Foreskin melanocyte (primary cell): ENCODE measurements at places on chromosomes 3 and 15.

- no peak for DNase-seq
Measured at GRCh38 chr15:79432345-79433275, 474 bp downstream of the MINAR1 start.

DNA sequence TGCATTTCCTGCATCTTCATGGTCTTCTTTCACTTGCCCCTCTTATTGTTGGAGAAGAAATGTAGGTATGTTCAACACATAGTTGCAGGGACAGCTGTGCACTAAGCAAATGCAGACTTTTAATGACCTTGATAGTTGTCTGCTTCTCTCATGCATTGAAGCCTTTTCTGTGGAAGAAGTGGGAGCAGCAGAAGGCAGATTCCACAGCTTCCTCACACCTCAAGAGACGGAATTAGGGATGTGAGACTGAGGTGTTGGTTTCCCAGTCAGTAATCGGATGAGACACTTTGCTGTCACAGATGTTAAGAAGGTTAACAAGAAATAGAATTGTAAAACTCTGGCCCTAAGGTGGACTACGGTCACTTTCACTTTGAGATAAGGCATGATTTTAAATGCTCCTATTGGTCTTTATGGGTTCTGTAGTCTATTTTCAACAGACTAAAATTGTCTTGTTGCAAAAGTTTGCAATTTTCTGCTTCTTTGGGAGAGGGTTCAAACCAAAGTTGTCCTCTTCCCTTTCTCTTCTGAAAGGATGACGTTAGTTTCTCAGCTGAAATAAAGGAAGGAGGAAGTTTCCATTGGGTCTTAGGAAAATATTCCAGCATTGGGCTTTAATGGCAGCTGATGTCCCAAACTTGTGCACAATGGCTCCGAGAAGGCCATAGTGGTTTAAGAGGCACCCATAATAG lies 117.4 kb downstream of the LPP start:
- no peak for DNase-seq

DNA sequence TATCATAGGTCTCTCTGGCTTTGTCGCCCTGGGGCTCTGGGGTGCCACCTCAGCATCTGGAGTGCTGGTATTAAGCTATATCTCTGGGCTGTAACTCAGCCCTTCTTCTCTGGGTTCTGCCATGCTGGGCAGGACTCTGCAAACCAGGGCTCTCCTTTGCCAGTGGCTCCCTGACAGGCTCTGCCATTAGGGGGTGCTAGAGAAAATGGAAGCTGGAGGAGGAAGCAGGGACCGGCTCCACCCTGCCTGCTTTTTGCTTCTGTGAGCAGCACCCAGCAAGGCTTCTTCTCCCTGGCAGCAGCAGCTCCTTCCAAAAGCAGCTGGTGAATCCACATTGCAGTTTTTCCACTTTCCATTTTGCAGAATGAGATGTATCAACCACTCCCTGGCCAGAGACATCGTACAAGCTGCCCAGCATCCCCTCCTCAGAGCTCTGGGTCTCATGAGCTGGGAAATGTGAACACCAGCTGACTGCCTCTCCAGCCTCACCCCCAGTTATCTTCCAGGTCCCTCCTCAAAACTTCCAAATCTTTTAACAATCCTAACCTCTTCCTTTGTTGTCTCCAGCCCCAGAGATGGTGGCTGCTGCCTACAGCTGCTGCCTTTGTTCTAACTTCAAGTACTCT lies 165.0 kb downstream of the ABHD5 start:
- DNase-seq, result peak; percentile 59

- no peak for DNase-seq
Measured at GRCh38 chr3:120831066-120831465, 76.9 kb upstream of the STXBP5L start.

DNA sequence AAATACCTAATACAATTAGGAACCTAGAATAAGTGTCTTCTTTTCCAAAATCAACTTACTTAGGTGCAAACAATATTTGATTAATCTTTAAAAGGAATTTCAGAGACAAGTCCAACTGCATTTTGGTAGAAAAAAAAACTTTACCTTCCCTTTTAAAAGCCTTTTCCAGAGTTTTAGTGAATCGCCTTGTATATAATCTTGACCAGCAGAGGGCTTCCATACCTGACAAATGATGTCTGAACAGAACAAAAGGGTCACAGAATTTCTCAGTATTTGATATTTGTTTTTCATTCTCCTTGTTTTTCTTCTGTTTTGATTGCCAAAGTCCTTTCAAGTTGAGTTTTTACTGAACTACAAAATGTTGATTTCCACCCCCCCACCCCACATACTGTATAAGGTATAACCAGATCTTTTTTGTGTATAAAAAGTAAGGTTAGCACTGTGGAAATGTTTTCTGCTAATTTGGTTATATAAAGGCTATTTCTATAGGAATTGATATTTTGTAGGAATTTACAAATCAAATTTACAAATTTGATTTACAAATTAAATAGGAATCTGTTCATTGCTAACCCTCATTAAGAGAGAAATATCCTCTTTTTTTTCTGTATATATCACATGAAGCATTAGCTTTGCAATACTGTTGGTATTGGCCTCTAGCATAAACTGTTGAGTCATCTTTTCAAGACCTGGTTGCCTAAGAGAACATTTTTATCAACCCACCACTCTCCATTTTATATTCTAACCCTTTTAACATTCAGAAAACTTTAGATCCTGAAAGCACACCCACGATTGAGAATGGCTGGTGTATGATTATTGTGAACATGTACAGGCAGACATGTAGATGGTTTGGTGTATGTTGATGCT lies 464.1 kb upstream of the RARB start:
- DNase-seq, result peak; percentile 17

GRCh38 chr3:13565581-13566452 lies 16.9 kb downstream of the FBLN2 start:
- DNase-seq, result no peak

DNA sequence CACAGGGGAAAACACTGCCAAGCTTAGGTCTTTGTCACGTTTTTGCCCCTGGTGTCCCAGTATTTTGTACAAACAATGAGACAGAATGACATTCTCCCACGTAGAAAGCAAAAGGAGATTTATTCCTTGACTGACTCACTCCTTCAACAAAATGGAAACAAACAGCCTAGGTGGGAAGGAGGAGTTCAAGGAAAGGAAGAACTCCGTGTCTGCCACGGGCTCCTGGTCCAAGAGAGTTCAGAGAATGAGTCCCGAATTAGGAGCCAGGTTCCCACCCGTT lies 8.1 kb downstream of the TLE3 start:
- no peak for DNase-seq

DNA sequence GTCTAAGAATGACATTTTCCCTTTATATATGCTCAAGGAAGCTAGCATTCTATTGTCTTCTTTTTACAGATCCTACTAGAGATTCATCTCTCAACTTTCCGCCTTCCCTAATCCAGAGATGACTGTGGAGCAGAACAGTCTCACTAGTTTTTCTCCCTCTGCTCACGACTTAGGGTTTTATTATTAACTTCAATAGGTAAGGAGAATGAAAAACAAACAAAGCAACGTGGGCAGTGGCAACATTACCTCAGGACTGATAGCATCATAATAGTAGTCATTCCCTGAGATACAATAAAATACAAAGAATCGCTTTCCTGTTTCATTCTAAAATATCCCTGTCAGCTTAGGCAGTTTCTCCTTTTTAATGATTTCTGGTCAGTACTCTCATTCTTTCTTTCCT lies 154.3 kb upstream of the PLAAT1 start:
- no peak for DNase-seq

GRCh38 chr3:20055842-20056241 lies 15.6 kb downstream of the KAT2B start:
- no peak for DNase-seq

DNA sequence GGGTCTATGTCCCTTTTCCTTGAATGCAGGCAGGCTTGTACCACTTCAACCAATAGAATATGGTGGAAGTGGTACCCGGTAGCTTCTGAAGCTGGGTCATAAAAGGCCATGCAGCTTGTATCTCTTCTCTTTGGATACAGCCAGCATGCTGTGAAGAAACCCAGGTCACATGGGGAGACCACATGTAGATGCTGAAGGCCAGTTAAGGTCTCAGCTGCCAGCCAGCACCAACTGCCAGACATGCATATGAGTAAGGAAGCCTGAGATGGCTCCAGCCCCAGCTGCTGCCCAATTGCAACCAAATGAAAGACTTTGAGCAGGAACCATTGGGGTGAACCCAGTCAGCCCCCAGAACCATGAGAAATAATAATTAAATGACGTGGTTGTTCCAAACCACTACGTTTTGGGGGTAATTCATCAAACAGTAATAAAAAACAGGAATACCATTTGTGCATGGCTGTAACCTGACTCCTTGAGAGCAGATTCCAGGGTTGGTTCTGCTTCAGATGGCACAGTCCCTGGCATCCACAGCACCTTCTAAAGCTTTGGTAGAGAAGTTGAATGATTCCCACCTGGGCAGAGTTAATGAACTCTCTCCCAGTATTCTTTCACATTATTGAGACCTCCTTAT lies 3.8 kb downstream of the RBP2 start:
- no peak for DNase-seq

- DNase-seq, result no peak
Measured at GRCh38 chr15:80530737-80531365, 126.7 kb downstream of the ARNT2 start.

GRCh38 chr15:77577366-77577950 lies 55.3 kb downstream of the LINGO1 start:
- DNase-seq, result peak; percentile 61

- no peak for DNase-seq
Measured at GRCh38 chr3:158127250-158128219, 17.6 kb downstream of the RSRC1 start.

DNA sequence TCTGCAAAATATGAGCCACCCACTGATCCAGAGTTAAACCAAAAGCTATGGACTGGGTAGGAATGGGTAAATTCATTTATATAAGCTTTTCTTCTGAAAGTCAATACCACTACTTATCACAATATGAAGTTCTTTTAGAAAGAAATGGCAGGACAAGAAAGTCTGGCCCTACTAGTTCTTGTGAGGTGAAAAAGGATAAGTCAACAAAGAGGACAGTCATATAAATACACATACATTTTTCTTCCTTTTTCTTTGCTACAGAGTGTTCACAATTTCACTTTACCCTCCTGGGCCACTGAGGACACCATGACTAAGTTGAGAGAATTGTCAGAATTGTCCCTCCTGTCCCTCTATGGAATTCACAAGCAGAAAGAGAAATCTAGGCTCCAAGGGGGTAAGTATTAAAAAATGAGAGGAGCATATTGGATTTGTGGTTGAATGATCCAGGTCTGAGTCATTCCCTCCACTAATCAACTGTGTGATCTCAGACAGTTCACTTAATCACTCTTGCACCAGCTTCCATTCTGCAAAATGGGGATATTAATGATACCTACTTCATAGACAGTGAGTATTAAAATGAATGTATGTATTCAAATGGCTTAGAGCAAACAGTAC lies 27.6 kb downstream of the ACP3 start:
- DNase-seq, result no peak

DNA sequence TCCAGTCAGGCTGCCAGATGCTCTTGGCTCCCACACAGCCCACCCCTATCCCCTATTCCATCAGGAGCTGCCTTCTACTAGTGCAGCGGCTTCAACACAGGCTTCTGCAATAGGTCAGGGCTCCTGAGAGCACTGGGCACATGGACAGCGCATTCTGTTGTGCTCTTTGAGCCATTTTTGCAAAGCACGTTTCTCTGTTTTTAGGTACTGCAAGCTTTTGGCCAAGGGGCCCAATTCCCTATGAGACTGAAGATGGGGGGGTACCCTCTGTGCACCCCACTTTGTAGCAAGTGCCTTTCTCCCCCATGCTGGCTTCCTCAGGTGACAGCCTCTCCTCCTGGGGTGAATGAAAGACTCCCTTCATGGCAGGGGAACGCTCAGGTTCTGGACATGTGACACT lies 31.2 kb downstream of the CHDH start:
- DNase-seq, result no peak

- no peak for DNase-seq
Measured at GRCh38 chr15:74192751-74193150, 9.8 kb downstream of the STRA6 start.

DNA sequence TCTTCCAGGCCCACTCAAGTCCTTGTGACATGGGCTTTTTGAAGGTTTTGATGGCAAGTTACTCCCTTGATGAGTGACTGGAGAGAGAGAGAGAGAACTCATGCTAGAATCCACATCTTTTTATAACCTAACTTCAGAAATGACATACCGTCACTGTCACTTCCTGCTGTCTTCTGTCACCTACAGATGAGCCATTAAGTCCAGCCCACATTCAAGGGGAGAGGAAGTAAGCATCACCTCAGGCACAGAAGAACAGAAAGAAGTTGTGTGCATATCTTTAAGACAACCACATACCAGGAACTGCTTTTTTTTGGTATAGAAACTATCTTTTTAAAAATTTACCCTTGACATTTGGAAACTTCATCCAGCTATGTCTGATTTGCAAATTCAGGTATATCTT lies 16.6 kb upstream of the TXNRD3 start:
- DNase-seq, result no peak

DNA sequence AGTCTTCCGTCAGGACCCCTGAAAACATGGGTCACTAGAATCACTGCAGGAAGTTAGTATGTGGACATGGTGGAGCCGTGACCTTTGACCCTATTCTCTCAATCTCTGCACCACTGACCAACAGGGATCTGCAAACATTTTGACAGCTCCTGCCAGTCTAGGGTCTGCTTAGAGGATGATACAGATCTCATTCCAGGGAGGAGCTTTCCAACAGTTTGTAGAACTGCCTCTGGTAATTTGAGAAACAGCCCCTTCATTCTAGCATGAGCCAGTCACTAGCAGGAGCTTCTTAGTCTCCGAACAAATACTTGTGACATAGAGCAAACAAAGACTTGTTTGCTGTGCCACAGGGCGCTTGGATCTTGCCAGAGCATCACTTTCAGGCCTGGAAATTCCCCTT lies 270.3 kb upstream of the CFAP20DC start:
- DNase-seq, result no peak

DNA sequence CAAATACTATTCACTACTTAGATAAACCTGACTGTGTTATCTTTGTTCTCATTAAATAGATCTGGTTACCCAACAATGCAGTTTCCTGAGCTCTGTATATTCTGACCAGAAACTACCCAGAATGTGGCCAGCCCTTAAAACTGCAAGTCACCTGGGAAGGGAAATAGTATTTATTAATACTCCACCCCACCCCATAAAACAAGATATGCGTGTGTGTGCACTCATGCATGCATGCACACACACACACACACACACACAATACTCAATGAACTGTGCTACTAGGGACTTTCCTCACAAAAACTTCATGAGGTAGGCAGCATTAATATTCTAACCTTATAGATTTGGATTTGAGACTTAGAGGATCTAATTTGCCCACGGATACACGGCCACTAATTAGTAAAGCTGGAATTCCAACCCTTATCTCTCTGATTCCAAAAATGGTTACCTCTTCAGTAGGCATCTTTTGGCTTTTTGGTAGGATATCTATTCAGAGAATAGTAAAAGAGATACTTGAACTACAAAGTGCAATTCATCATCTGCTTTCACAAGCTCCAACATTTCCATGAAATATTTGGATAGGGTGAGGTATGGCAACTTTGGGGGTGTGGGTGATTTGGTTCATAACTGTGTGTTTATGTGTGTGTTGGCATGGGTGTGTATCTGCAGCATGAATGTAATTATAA lies 197.0 kb upstream of the CFAP20DC start:
- DNase-seq, result no peak

- peak; percentile 90 for DNase-seq
Measured at GRCh38 chr15:63332367-63333124, 49.1 kb downstream of the CA12 start.
